ENCODE measurements at places on chromosomes 1 and 21.

DNA sequence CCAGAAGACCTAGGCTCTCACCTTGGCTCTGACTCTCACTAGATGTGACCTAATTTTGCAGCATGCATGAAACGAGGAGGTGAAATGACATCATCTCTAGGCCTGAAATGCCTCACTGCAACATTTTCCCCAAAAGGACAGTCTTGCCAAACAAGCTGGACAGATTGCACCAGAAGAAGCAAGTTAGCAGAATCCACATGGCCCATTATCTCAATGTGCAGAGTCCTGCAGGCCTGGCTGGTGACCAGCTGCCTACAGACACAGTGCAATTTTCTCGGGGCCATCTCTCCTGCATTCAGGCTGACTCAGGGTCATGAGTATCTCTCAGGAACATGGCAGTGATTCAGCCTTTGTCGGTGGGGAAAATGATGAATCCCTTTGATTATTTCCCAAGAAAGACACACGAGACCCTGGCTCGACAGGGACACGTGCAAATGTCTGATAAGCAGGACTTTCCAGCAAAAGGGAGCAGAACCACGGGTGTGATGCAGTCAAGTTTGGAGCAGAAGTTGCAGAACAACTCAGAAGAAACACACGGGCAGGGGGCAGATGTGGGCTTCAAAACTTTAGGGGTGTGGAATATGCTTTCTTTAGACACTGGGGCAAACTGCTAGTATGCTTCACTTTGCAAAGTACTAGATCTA lies 38.7 kb downstream of the TRIM67 start:
- DNase-seq: no peak

- DNase-seq: no peak
These were observed 1359.6 kb downstream of the PLA2G4A start for GRCh38 chr1:188188317-188188716.

DNA sequence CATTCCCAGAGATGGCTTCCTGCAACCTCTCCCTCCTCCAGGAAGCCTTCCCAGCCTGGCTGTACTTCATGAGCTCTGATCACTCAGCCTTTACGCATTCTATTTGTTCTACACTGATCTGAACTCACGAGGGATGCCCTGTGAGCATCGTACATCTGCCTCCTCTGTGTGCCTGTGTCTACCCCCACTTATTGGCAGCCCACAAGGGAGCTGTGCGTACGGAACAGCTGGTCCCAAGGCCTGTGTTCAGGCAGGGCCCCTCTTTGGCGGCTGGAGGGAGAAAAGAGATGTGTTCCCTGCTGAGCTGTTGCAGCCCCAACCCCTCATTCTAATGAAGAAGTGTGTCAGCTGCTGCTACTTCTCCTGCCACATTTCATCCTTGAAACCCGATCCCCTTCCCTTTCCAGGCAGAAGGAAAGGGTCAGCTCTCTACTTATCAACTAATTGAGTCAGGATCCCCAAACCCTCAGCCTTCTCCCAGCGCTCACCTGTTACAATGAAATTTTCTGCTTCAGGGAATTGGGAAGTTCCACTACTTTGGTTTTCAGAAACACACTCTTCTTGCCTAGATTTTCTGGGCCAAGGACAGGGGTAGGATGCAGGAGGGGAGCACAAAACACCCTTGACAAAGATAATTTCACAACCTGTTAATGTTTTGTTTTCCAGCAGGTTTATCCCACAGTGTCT lies 3.2 kb downstream of the INKA2 start:
- DNase-seq: no peak

DNA sequence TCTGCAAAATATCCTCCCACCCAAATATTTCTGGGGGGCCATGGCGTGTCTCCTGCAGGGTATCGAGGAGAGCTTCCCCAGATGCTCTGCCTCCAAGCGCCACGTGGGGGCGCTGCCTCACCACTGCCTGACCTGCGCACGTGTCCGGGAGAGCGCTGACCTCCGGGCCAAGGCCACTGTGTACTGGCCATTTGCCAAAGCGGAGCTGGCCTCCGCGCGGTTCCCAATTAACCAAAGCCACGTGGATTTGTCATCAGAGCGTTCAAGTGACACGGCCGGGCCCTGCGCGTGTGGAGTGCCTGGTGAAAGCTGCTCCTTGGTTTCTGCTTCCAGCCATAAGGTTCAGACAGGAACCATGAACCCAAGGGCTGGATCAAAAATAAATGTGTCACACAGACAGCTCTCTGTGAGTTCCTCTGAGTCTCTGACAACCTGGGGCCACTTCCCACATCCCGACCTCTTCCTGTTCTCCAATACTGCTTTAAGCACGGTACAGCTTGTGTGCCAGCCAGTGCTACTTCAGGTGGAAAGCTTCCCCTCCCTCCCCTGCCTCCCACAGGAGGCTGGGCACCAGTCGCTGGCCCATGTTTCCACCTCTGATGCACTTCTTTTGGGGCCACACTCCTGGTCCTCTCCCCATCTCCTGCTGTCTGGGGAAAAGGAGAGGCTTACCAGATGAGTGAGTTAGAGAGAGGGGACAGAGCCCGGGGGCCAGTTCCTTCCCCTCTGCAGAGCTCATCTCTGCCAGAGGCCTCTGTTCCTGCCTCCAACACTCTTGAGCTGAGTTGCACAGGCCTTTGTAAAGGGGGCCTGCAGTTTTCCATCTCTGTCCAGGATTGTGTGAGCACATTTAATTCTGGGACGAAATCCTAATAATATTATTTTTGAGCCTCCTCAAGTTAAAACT lies 26.1 kb downstream of the ZP4 start:
- peak; percentile 79 for DNase-seq

GRCh38 chr1:70768216-70768615 lies 279.4 kb downstream of the PTGER3 start:
- DNase-seq: no peak

GRCh38 chr1:86522240-86522639 lies 24.6 kb upstream of the CLCA4 start:
- no peak for DNase-seq

DNA sequence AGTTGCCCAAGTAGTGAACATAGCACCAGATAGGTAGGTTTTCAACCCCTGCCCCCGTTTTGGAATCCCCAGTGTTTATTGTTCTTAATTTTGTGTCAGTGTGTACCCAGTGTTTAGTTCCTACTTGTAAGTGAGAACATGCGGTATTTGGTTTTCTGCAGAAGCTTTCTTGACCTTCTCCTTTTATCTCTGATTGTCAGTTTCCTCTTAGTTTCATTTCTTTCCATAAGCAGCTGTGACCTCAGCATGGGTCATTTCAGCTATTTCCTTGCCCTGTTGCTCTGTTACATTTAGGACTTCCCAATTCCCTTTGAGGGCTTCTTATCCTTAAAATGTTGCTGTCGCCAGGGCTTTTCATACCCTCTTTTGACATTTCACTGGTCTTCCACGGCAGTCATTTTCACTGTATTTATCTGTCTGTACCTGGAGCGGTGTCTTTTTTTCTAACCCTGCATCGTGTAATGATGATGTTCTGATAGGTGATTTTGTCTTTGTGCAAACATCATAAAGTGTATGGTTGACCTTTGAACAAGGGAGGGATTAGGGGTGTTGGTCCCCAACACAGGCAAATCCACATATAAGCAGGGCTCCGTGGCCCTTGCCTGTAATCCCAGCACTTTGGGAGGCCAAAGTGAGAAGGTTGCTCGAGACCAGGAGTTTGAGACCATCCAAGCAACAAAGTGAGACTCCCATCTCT lies 15.0 kb downstream of the ITSN1 start:
- no peak for DNase-seq

- no peak for DNase-seq
These were observed 191.7 kb downstream of the HS2ST1 start for GRCh38 chr1:87106144-87106543.
